Fibroblast of lung (primary cell): ENCODE measurements at places on chromosomes 5 and 9. TPM values are rescaled to one million over a fixed set of nuclear protein-coding genes. Genes with fewer than 3 reads are reported as not detected.
A peak's percentile ranks its signal among the peaks of the same experiment; 100 is the strongest.

DNA sequence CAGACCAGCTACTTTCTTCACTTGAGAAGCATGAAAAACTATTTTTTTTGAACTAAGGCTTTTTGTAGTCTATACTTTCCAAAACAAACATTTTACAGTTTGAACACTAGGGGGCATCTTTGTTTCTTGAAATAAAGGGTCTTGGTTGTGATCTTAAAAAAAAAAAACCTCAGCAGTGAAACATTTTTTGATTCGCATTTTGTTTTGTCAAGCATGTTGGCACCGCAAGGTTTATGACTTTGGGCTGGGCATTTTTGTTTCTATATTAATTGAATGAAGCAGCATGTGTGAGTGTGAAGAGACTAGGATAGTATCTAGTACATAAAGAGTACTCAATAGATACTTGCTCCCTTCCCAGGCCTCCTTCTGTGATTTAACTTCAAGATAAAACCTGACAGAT lies 31.6 kb upstream of the ACOT12 start:
- H3K4me3 ChIP-seq, result no peak overlapping the region
- H3K36me3 ChIP-seq, result no peaks in the 10 kb centered on the region
- peaks cover 25% of the 10 kb centered on the region for H3K4me1 ChIP-seq
- peak; percentile 47 for DNase-seq
- no peaks in the 10 kb centered on the region for H3K27me3 ChIP-seq
- H3K27ac ChIP-seq, result peak overlapping the region; percentile 27

DNA sequence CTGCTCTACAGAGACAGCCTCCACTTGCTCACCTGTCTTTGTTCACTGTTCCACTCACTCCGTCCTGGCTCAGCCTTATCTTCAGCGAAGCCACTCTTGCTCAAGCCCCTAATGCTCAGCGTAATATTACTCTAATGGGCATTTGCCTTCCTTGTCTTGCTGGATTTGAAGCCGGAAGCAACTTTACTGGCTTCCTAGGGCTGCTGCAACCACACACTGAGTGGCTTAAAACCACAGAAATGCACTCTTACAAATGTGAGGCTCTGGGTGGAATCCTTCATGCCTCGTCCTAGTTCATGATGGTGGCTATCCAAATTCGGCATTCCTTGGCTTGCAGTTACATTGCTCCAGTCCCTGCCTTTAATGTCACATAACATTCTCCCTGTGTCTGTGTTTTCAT lies 85.5 kb upstream of the MARCHF11 start:
- no peak overlapping the region for H3K4me3 ChIP-seq
- no peak overlapping the region for H3K27ac ChIP-seq
- DNase-seq, result no peak
- H3K36me3 ChIP-seq, result no peaks in the 10 kb centered on the region
- no peaks in the 10 kb centered on the region for H3K4me1 ChIP-seq

DNA sequence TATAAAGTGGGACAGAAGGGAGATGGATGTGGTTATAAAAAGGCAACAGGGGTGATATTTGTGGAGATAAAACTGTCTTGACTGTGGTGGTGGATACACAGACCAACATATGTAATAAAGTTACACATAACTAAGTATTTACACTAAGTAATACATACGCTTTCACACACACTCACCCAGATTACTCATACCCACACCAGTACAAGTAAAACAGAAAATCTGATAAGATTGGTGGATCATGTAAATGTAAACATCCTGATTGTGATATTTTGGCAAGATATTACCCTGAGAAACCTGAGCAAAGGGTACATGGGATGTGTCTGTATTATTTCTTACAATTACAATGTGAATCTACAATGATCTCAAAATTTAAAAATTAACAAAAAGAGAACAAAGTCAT lies 53.3 kb upstream of the SLIT3 start:
- peaks cover 8% of the 10 kb centered on the region for H3K4me1 ChIP-seq
- peak; percentile 63 for DNase-seq
- H3K27ac ChIP-seq, result no peak overlapping the region
- H3K36me3 ChIP-seq, result no peaks in the 10 kb centered on the region

Gene KCNV2
- total RNA-seq, result not detected in 2 replicates

Gene SLC4A9
- not detected in 2 replicates for total RNA-seq

- no peaks in the 10 kb centered on the region for H3K27me3 ChIP-seq
- no peak overlapping the region for H3K4me3 ChIP-seq
- H3K27ac ChIP-seq, result no peak overlapping the region
- no peaks in the 10 kb centered on the region for H3K36me3 ChIP-seq
- no peak for DNase-seq
These were observed 10.9 kb downstream of the FAT2 start for GRCh38 chr5:151580239-151580638.

DNA sequence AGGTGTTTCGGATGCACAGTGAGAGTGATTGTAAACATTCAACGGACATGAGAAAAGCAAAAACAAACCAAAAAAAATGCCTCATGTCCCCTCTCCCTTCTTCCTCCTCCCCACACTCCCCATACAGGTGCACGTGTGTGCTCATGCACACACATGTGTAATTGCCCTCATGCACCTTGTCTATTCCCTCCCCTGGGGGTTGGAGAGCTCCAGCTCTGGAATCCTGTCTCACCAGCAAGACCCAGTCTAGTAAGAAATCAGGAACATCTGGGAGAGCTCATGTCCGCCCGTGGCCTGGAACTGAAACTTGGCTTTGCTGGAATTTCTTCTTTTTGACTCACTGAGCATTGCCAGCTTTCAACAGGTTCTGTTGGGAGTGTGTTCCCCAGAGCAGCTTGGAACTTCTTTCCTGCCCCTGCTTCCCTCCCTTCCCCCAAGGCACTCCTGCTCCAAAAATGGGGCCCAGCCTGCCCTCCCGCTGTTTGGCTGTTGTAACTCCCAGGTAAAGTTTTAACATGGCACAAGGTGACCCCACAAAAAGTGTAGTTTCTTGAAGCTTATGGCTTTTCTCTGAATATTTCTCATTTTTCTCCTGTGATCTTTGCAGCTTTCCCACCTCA lies 190.1 kb downstream of the NR3C1 start:
- peak; percentile 57 for DNase-seq
- H3K36me3 ChIP-seq, result no peaks in the 10 kb centered on the region
- H3K4me3 ChIP-seq, result no peak overlapping the region
- no peak overlapping the region for H3K27ac ChIP-seq

DNA sequence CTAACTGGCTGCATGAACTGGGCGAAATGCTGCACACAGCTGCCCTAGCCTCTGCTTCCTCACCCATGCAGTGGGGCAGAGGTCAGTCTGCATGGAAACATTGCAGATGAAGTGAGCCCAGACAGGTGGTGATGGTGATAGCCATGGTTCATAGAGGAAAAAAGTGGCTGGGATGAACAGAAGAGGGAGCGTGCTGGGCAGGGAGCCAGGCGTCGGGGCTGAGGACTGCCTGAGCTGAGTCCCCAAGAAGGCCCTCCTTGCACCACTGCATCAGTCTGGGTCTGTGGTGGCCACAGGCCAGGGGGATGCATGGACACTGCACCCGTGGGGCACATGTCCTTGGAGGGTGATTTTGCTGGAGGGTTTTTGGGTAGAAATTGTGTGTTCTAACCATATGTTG lies 80.5 kb downstream of the AMBP start:
- no peak overlapping the region for H3K4me3 ChIP-seq
- H3K4me1 ChIP-seq, result peaks cover 8% of the 10 kb centered on the region
- H3K36me3 ChIP-seq, result peaks cover 5% of the 10 kb centered on the region
- H3K27me3 ChIP-seq, result no peaks in the 10 kb centered on the region
- no peak for DNase-seq
- H3K27ac ChIP-seq, result no peak overlapping the region

GRCh38 chr5:58071566-58071965 lies 388.3 kb downstream of the PLK2 start:
- no peaks in the 10 kb centered on the region for H3K36me3 ChIP-seq
- H3K27ac ChIP-seq, result no peak overlapping the region
- no peak for DNase-seq
- no peaks in the 10 kb centered on the region for H3K4me1 ChIP-seq
- no peaks in the 10 kb centered on the region for H3K27me3 ChIP-seq

Gene SUB1
- 76.5 and 88.0 TPM in 2 replicates for total RNA-seq

GRCh38 chr5:88672644-88673252 lies 210.2 kb downstream of the MEF2C start:
- no peaks in the 10 kb centered on the region for H3K36me3 ChIP-seq
- DNase-seq, result no peak
- H3K4me3 ChIP-seq, result no peak overlapping the region

- no peak overlapping the region for H3K27ac ChIP-seq
- no peaks in the 10 kb centered on the region for H3K4me1 ChIP-seq
- peak; percentile 53 for DNase-seq
- H3K4me3 ChIP-seq, result no peak overlapping the region
These were observed 29.1 kb upstream of the ANKRD31 start for GRCh38 chr5:75265731-75266130.

Gene ANKRD34B
- not detected in 2 replicates for total RNA-seq

DNA sequence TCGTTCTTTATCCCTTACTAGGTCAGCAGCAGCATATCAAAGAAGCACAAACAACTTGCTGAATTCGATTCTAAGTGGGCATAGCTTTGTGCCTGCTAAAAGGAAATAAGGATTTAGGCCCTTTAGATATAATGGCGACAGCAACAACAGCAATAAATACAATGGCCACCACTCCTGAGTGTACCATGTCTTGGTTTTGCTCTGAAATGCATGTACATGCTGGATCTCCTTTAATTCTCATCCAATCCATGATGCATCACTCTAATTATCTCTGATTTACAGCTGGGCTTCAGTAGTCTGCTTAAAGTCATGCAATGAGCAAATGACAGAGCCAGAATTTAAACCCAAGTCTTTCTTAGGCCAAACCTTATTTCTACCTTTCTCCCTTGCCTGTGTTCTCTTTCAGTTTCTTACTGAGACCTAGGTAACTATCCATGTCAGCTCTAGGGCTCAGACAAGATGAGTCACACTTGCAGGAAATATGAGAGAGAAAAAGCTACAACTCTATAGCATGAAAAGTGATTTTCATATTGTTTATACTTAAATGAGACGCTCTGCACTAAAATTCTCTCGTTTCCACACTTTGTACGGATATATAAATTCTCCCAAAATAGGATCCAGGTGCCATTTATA lies 111.8 kb downstream of the HMHB1 start:
- DNase-seq, result peak; percentile 70
- H3K36me3 ChIP-seq, result no peaks in the 10 kb centered on the region
- peaks cover 15% of the 10 kb centered on the region for H3K4me1 ChIP-seq

DNA sequence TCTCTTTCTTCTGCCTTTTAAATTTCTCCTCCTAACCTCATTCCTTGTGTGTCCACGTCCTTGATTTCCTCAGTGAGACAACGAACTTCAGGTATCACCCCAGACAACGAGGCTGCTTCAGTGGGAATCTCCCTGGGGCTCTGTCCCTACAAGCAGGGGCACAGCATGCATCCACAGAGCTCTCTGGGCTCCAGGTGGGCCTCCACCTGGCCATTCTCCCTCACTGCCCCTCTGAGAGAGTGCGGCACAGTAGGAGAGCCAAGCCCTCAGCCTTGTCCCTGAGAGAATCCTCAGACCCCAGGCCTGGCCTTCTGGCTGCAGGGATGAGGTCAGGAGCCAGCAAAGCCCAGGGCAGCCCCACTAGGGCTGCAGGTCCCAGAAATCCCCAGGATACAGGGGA lies 105.3 kb downstream of the LHFPL2 start:
- no peak overlapping the region for H3K4me3 ChIP-seq
- H3K4me1 ChIP-seq, result peaks cover 22% of the 10 kb centered on the region
- no peaks in the 10 kb centered on the region for H3K27me3 ChIP-seq
- H3K27ac ChIP-seq, result no peak overlapping the region
- DNase-seq, result no peak

- no peak for DNase-seq
- no peaks in the 10 kb centered on the region for H3K36me3 ChIP-seq
These were observed 32.9 kb downstream of the SLIT3 start for GRCh38 chr5:169268019-169268418.
